A549 treated with Hydrocortisone at 1 μM for 4 hours (cell line): ENCODE measurements at places on chromosomes 1 and 21. TPM values are rescaled to one million over a fixed set of nuclear protein-coding genes. Genes with fewer than 3 reads are reported as not detected.

ERO1B gene
- 2.1 to 3.1 TPM (median 2.6 TPM) in 5 replicates for total RNA-seq

HLX gene
- total RNA-seq = 3.3 to 5.6 TPM (median 3.6 TPM) in 5 replicates

RHEX gene
- total RNA-seq = not detected in 5 replicates

TPM3 gene
- 457 to 643 TPM (median 490 TPM) in 5 replicates for total RNA-seq

FALEC gene
- total RNA-seq = 0.22 TPM in 1 of 5 replicates, not detected in the others

CELSR2 gene
- 3.7 to 4.9 TPM (median 4.8 TPM) in 5 replicates for total RNA-seq

GOLT1A gene
- total RNA-seq = 3.2 to 6.6 TPM (median 4.6 TPM) in 5 replicates

S100A7 gene
- total RNA-seq = not detected in 5 replicates

APOBEC4 gene
- not detected in 5 replicates for total RNA-seq

SLC35F3 gene
- 4.3 to 5.3 TPM (median 4.6 TPM) in 5 replicates for total RNA-seq

KLHL20 gene
- 11.3 to 19.9 TPM (median 12.9 TPM) in 5 replicates for total RNA-seq

ACTA1 gene
- total RNA-seq = 0.07 to 0.21 TPM (median 0.10 TPM) in 4 of 5 replicates, not detected in the other

SPRR4 gene
- total RNA-seq = not detected in 5 replicates

PTCH2 gene
- total RNA-seq = 0.14 to 0.27 TPM (median 0.22 TPM) in 5 replicates

MATN1 gene
- 0.03 to 0.12 TPM (median 0.10 TPM) in 3 of 5 replicates, not detected in the others for total RNA-seq

OVAAL gene
- total RNA-seq = 0.08 to 0.15 TPM (median 0.10 TPM) in 5 replicates

OTUD7B gene
- 8.7 to 13.3 TPM (median 12.0 TPM) in 5 replicates for total RNA-seq

PARK7 gene
- 327 to 388 TPM (median 355 TPM) in 5 replicates for total RNA-seq

ZNF683 gene
- not detected in 5 replicates for total RNA-seq

MARK1 gene
- 0.06 to 0.32 TPM (median 0.10 TPM) in 5 replicates for total RNA-seq

CLCNKB gene
- total RNA-seq = 0.07 to 0.08 TPM in 2 of 5 replicates, not detected in the others

RHOU gene
- 8.9 to 15.1 TPM (median 11.6 TPM) in 5 replicates for total RNA-seq

ERRFI1 gene
- 189 to 265 TPM (median 226 TPM) in 5 replicates for total RNA-seq

CYP4A11 gene
- not detected in 5 replicates for total RNA-seq

CD48 gene
- not detected in 5 replicates for total RNA-seq

SHE gene
- 0.10 to 0.20 TPM (median 0.12 TPM) in 5 replicates for total RNA-seq

ARV1 gene
- 25.2 to 27.1 TPM (median 25.4 TPM) in 5 replicates for total RNA-seq

MYBPH gene
- not detected in 5 replicates for total RNA-seq
